ENCODE measurements at places on chromosomes 1 and 21.

DNA sequence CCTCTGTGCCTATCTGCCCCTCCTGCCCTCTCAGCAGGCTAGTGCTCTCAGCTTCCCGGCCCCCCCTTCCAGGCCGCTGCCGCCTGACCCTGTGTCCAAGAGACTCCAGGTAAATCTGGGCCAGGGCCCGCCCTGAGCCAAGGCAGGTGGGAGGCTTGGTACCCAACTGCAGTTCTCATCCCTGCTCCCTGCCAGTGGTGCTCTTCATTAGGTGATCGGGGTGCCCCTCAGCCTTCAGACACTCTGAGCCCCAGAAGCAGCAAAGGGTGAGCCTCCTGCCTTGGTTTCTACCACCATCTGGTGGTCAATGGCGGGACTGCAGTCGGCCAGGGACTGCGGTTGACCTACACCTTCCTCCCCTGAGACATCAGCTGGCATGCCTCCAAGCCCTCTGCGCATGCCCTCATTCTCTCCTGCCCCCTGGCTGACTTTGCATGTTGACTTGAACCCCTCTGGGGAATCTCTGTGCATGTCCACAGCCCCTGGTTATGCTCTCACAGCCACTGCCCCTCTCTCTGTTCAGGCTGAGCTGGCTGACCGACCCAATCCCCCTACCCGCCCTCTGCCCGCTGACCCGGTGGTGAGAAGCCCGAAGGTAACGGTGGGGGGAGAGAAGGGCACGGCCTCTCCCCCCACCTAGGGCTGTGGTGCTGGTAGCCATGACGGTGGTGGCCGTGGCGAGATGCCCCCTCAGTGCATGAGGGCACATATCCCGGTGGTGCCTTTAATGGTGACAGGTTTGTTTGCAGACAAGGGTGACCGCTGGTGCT lies 2.0 kb upstream of the EFNA4 start:
- no peak for DNase-seq

DNA sequence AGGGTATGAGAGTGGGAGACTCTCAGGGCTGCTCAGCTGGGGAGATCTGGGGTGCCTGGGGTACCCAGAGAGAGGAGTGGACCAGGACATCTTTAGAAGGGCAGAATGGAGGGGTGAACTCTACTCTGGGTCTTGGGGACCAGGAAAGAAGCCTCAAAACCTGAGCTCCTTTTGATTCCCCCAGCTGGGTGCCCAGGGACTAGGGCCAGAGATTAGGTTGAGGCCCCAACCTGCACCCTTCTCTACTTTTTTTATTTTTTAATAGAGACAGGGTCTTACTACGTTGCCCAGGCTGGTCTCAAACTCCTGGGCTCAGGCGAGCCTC lies 1.9 kb downstream of the PDZK1IP1 start:
- no peak for DNase-seq

DNA sequence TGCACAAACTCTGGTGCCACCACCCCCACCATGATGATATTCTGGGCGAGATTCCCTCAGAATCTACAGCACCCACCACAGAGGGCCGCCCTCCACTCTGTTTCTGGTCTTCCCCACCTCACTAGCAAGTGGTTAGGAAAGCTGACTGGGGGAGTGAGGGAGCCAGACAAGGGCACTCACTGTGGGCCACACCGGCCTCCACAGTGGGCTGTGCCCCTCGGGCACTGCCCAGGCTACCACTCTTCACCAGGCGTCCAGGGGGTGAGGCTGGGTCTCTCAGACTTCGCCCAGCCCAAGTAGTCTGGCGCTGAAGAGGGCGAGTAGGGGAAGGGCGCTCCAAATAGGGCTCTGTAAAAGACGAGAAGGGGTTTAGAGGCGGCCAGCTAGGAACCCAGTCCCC lies 11.2 kb upstream of the GATAD2B start:
- DNase-seq: no peak

- DNase-seq: no peak
Observed at GRCh38 chr1:153929426-153929825, 6.7 kb upstream of the GATAD2B start.

DNA sequence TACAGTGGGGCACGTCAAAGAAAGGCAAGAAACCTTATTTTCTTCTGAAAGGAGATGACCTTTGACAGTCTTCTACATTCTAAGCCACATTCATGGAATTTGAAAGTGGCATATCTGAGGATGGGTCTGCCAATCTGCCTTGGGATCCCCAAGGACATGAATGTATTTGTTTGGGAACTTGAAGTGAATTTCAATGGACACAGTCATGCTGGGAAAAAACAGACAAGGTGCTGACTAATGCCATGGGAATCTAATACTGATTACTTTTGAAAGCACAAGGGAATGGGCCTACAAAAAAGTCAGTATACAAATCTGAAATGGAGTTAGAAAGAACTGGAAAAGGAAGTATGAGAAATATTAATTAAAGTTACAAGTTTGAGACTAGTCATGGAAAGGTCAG lies 128.8 kb downstream of the KCNJ6 start:
- DNase-seq: no peak

- DNase-seq: no peak
Observed at GRCh38 chr1:96388421-96389310, 332.9 kb upstream of the PTBP2 start.

DNA sequence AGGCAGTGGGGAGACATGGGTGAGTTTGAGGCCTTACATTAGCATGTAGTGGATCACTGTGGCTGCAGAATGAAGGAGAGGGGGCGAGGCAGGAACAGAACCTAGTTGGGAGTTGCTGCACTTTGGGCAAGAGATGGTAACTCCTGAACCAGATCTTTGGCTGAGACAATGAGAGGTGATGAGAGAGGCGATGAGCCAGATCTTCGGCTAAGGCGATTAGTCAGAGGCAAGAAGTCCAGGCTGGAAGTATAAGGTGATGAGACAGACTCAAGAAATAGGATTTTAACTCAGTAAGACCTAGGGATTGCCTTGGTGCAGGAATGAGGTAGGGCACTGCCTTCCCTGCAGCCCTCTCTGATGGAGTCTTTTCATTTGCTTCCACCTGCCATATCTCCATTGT lies 9.1 kb upstream of the ARTN start:
- no peak for DNase-seq

GRCh38 chr1:47507144-47507543 lies 69.3 kb downstream of the FOXD2 start:
- no peak for DNase-seq

DNA sequence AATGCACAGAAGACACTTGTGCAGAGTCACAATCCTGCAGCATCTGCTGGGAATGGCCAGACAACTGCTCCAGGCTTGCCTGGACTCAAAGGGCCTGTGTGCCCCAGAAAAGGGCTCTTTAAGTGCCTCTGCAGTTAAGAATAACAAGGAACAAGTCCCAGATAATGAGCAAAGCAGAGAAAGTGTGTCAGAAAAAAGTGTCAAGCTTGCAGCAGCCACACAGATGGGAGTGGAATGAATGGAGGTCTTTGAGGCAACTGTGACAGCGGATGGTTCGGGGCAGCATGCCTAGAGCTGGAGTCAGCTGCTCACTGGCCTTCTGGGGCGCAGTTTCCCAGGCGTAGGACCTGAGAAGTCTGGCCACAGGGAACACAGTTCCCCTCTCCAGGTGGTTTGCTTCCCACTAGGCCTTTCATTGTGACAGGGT lies 5.1 kb downstream of the PARP1 start:
- DNase-seq: no peak

GRCh38 chr1:200907611-200908097 lies 13.0 kb downstream of the INAVA start:
- DNase-seq: no peak

GRCh38 chr1:202593845-202594244 lies 116.4 kb downstream of the SYT2 start:
- DNase-seq: no peak

- no peak for DNase-seq
Observed at GRCh38 chr1:228510803-228511413, 23.7 kb downstream of the RNF187 start.

- DNase-seq: no peak
Observed at GRCh38 chr1:82555501-82555900, 754.8 kb downstream of the ADGRL2 start.

- no peak for DNase-seq
Observed at GRCh38 chr1:81310250-81310649, 490.5 kb upstream of the ADGRL2 start.

- no peak for DNase-seq
Observed at GRCh38 chr1:9426291-9426711, 113.0 kb upstream of the SLC25A33 start.

All from cortex of kidney (tissue), 1 donor.